ENCODE measurements at places on chromosomes 3 and 15.

GRCh38 chr3:104596551-104596950 lies 770.2 kb upstream of the ALCAM start:
- DNase-seq, result no peak

- DNase-seq, result peak; percentile 44
These were observed 54.2 kb upstream of the TMCO5A start for GRCh38 chr15:37880009-37880834.

DNA sequence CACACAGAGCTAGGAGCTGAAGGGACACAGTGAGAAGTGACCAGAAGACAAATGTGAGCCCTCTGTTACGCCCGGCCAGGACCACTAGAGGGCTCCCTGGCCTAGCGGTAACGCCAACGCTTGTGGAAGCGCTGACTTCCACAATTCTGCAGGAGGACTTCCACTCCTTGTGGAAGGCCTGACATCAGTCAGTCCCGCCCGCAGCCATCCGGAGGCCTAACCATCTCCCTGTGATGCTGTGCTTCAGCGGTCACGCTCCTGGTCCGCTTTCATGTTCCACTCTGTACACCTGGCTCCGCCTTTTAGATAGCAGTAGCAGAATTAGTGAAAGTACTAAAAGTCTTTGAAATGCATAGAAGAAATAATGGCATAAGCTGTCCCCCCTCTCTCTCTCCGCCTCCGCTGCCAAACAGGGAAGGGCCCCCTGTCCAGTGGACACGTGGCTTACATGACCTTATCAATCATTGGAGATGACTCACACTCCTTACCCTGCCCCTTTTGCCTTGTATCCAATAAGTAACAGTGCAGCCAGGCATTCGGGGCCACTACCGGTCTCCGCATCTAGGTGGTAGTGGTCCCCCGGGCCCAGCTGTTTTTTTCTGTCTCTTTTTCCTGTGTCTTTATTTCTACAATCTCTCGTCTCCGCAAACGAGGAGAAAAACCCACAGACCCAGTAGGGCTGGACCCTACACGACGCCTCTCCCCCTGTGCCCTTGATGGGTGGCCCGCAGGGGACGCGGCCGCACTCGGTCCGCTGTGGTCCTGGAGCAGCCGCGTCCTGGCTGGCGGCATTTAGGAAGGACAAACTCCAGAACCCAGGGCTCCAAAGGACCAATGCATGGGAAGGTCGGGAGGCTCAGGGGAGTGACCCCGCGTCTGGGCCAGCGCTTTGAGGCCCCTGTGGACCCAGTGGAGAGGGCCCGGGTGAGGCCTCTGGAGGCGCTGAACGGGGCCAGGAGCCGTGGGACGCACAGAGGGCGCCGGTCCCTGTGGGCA lies 27.0 kb upstream of the RPL32 start:
- peak; percentile 51 for DNase-seq

DNA sequence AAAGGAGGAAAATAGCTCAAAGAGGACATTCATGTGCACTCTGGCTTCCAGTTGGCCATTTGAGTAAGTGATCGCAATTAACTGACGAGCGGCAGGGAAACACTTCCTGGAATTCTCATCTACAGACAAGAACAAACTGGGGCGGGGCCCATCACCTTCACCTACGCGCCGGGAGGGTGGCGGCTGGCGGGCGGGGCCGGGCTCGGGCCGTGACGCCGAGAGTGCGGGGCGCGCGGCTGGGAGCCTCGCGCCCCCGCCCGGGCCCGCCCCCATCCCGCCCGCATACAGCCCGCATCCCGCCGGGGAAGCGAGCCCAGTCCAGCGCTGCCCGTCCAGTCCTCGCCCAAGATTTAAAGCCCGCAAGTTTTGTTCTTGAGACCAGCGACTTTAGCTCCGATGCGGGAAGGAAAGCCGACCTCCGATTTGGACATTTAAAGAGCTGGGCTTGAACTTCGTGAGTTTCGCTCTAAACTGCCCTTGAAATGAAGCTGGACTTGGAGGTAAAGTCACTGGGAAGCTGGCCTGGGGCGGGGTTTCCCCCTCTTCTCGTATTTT lies at the start of gene B3GNT5:
Gene B3GNT5 (plus strand): TSS at position 281 of the 555 bp plus-strand sequence. CDS start 16,546 bp downstream, outside the sequence.
- no peak for DNase-seq

DNA sequence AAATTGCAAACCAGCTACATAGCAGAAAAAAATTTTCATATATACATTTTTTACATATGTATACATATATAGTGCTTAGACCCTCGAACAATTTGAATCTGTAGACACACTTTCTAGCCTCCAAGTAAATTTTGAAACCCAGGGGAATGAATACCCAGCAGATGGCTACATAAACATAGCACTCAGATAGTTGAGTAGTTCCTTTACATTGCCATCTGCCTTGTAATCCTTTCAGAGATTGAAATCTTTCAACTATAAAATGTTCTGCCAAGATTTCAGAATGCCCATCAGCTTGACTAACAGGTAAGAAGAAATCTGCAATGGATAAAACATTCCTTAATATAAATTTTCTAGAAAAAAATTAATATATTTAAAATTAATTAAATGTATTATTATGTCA lies 1333.5 kb upstream of the CADM2 start:
- DNase-seq, result no peak

GRCh38 chr3:186583831-186584230 lies 13.3 kb downstream of the DNAJB11 start:
- DNase-seq, result no peak

GRCh38 chr3:179542375-179542774 lies 20.4 kb upstream of the ACTL6A start:
- DNase-seq, result no peak

- no peak for DNase-seq
These were observed 35.0 kb upstream of the NEDD4 start for GRCh38 chr15:56028430-56028829.

- DNase-seq, result no peak
These were observed 48.1 kb upstream of the PGPEP1L start for GRCh38 chr15:99055555-99056134.

- DNase-seq, result no peak
These were observed 579.5 kb downstream of the PDCD6IP start for GRCh38 chr3:34377961-34378360.

DNA sequence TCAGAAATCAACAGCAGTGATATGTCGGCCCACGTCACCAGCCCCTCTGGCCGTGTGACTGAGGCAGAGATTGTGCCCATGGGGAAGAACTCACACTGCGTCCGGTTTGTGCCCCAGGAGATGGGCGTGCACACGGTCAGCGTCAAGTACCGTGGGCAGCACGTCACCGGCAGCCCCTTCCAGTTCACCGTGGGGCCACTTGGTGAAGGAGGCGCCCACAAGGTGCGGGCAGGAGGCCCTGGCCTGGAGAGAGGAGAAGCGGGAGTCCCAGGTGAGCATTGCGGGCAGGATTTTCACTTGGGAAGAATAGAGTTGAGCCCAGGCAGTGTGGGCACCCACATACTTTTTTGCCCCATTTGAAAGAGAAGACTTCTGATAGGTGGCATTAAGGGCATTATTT lies 57.4 kb downstream of the DNASE1L3 start:
- no peak for DNase-seq

DNA sequence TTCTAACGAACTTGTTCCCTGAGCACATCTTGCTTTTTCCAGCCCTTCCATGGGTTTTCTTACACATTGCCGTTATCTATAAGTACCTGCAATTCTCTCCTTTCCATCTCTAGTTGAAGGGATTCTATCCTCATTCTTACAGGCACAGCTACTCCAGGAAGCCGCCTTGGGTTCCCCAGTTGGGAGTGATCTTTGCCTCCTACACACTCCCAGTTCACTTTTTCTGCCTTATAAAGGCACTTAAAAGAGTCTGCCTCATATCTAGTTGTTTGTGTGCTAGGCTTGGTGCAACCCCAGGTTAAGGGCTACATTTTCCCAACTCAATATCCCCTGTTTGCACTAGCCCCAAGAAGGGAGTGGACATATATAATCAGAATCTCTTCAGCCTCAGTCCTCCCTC lies 44.0 kb upstream of the IREB2 start:
- DNase-seq, result no peak

- DNase-seq, result no peak
These were observed 21.3 kb downstream of the GRK7 start for GRCh38 chr3:141784531-141784930.

- DNase-seq, result no peak
These were observed 342.9 kb downstream of the THSD4 start for GRCh38 chr15:71458089-71458660.

DNA sequence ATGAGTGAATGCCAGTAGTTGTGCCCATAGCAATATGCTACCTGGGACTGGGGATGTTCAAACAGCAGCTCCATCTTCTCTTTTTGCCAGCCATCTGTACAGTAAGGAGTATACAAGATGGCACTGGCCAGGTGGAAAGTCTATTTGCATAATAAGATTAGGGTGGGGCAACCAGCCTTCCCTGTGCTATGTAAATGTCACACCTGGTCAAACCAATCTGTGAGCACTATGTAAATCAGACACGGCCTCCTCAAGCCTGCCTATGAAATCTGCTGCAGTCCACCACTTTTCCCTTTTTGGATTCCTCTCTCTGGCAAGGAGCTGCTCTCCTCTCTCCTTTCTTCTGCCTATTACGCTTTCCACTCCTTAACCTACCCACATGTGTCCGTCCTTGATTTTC lies 53.0 kb downstream of the C3orf80 start:
- DNase-seq, result no peak

GRCh38 chr3:181724192-181724965 lies 12.7 kb downstream of the SOX2 start:
- DNase-seq, result no peak

GRCh38 chr3:4290272-4290893 lies 12.8 kb upstream of the SETMAR start:
- no peak for DNase-seq

GRCh38 chr3:161272524-161272923 lies 51.4 kb downstream of the NMD3 start:
- DNase-seq, result no peak
